Kidney (tissue), 22 donors: ENCODE measurements at places on chromosomes 2 and 18.

DNA sequence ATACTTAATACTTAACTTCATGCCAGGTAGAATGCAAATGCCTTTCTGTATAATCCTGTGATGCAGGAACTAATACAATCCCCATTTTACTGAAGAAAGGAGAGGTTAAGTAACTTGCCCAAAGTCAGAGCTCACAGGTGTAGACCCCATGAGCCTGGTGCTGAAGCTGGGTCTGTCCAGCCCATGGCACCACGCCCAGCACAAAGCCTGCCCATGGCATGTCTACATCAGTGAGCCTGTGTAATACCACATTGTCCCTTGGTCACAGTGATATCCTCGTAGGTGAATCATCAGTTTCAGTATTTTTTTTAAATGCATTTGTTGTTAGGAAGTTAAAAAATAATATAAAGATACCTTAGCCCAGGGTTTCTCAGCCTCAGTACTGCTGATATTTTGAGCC is 69.9 kb upstream of the MCFD2 start:
- DNase-seq, result no peak

DNA sequence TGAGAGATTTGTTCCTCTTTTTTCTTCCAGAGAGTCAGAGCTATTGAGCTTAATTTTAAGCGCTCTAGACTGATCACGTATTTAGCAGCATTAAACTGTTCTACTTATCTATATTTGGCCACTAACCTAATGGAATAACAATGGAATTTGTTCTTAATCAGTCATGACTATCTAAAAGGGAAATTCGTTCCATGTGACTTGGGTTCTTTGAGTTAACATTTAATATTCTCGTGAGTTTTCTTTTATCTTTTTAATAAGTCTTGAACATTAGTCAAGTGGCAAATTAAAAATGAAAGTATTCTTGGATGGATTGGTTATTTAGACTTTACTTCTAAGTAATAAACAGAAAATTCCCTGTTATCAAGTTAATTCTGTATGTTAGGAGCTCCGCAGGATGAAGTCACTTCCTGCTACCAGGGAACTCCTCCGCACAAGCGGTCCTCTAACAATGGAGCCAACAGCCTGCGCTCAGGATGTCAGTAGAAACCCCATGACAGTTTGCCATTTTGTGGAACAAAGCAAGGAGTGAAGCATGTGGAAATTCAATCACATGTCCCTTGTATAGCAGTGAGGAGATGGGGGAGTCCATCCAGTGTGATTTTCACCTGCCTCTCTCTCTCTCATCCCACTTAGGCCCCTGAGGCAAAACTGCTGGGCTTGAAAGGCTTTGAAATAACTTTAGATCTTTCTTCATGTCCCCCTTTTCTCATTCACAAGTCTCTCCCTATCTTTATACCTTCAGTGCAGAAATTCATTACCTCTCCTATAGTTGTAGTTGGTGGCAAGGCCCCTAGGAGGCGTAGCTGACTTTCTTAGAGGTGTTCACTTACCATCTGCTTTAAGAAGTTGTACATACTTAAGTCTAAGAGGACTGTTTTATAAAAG is 138.1 kb downstream of the WDR7 start:
- DNase-seq, result no peak

- no peak for DNase-seq
These were observed 20.5 kb downstream of the USP40 start for GRCh38 chr2:233546101-233546500.

DNA sequence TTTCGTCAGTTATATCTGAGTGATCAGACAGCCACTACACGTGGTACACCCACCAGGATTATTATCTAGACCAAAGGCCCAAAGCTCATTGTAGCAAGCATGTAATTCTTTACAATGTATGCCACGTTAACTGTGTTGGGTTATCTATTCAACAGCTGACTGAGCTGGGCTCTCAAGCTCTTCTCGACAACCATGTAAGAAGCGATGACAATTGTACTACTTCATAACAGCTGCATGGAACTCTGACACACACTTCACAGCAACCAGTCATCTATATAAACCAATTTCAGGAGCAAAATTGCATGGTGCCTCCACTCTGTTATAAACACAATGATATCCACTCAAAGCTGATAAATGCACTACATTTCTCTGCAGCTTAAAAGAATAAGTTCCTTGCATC is 701.8 kb downstream of the NR4A2 start:
- no peak for DNase-seq

GRCh38 chr2:61419570-61419969 is 51.3 kb downstream of the USP34 start:
- no peak for DNase-seq

DNA sequence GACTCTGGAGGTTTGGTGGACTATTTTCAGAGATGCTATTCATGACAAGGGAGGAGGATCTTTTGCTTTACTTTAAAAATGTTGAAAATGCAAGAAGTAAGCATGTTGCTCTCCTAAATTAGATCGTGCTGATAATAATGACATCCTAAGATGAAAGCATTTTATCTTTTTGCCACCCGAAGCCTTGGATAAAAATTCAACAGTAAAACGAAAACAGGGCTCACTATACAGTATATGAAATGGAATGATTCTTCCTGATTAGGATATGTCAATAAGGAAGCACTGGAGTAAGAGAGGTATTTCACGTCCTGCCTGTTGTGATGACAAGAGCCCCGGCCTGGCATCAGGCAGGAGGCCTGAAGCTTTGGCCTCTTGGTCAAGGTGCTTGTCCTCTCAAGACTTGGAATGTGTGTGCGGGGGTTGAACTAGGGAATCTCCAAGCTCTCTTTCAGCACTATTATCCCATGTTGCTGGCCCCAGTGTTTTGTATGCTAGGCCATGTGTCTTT is 306.0 kb downstream of the MTX2 start:
- no peak for DNase-seq

DNA sequence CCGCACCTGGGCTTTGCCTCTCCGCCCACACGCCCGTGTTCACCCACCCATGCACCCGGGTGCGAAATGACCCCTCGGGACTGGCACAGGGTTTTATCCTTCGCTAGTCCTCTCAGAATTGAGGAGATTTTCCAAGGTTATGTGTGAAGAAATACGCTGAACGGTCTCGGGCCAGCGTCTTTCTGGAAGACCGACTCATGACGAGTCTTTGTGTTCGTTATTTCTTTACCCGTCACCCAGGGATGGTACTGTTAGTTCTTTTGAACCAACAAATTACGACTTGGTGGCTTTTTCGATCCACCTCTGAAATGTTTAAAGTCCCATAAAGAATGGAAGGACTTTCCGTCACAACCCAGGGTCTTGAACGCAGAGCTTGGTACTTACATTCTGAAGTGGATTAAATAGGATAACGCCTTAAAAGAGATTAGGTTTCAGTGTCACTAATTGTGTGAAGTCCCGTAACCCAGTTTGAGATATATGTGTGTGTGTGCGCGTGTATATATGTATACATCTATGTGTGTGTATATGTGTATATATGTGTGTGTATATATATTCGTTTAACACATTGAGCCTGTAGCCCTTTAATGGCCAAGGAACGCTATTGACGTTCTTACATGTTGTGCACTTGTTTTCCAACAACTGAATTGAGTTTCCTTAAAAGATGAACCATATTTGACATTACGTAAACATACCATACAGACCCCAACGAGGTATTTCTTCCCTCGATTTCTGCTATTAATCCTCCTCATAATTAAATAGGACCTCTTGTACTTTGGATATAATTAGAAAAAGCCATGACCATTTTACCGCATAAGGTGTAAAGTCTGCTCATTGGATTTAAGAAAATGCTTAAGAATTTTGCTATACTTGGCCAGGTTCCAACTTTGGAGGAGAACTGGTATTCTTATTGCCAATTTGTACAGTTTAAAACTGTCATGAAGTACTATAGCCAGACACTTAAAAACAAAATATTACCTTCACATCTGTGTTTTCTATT is 889 bp downstream of the ZC3H15 start:
- DNase-seq, result no peak

- no peak for DNase-seq
These were observed 58.1 kb downstream of the CLASP1 start for GRCh38 chr2:121591199-121591598.

- peak; percentile 89 for DNase-seq
These were observed 9.7 kb upstream of the IL1RN start for GRCh38 chr2:113117541-113118262.

DNA sequence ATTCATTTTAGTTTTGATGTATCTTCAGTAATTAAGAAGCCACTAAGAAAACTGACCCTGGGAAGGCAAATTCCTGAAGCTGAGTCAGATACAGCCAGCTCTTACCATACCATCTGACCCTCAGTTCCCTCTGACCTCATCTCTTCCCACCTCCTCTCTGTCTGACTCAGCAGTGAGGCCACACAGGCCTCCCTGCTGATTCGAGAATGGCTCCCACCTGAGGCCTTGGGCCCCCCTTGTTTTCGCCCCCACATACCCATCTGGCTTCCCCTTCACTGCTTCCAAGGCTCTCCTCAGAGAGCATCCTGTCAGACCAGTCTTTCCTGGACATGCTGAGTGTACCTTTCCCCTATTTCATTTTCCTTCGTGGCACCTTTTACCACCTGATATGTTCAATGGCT is 71.0 kb upstream of the CYP1B1 start:
- peak; percentile 59 for DNase-seq

DNA sequence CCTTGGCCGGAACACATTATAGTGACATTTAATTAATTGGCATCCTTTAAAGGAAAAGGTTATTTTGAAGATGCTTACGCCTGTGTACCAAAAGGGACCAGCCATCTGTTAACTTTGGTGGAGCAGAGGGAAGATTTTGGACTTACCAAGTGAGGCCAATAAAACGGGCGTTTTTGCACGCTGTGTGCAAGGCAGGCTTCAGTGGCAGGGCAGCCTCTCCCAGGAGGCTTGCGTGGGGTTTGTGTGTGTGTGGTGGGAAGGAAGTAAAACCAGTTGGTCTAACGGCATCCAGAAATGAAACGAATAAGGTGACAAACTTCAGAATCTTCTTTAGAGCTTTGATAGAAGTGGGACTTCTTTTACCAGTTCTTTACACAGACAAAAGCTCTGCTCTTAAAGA is 191.7 kb downstream of the PRKCE start:
- DNase-seq, result no peak

DNA sequence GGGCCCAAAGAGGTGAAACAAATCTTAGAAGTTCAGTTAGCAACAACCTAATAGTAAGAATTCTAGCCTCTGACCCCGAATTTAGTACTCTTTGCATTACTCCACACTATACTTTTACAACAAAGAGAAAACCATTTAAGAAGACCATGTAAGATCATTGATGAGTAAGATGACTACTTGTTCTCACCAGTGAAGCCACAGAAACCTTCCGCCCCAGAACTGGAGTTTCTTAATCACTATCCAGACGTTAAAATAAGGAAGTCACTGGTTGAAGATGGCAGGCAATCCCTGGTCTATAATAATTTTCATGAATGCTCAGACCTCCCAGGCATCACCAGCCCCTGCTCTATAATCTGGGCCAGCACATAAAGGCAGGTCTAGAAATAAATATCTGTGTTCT is 95.0 kb downstream of the TMEM163 start:
- no peak for DNase-seq

- no peak for DNase-seq
These were observed 687.2 kb downstream of the RNF144A start for GRCh38 chr2:7604456-7604855.

DNA sequence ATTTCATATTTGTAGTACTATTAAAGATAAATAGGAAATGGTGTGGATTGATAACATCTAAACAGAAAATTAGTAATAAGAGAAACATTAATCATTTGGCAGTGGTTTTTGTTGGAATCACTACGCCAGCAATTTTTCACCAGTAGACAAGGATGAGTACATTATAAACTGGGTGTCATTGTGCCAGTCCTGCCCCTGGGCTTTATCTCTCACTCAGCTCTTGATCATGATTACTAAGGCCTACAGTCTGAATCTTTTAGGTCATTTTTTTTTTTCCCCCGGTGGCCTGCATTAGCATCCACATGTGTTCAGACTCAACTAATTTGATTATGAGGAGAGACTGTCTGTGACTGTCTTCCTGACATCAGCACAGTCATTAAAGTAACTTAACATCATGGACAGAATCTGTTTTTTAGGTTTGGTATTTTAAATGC is 16.2 kb downstream of the GULP1 start:
- DNase-seq, result no peak

DNA sequence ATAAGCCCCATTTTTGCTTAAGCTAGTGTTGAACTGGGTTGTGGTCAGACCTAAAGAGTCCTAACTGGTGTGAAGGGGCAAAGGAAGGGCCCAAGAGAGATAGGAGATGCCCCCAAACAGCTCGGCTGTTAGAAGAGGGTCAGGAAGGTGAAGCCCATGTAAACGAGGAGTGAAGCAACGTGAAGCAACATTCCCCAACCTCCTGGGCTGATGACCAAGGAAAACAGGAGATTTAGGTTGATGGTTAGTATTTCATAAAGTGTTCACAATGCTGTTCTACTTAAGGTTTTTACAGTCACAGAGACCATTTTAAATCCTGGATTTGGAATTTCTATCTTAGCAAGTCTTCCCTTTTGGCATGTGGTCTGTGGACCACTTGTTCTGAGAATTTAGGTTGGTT is 144.0 kb upstream of the SERPINE2 start:
- DNase-seq, result no peak
